ENCODE measurements at places on chromosomes 6 and 20.
A peak's percentile ranks its signal among the peaks of the same experiment; 100 is the strongest.

DNA sequence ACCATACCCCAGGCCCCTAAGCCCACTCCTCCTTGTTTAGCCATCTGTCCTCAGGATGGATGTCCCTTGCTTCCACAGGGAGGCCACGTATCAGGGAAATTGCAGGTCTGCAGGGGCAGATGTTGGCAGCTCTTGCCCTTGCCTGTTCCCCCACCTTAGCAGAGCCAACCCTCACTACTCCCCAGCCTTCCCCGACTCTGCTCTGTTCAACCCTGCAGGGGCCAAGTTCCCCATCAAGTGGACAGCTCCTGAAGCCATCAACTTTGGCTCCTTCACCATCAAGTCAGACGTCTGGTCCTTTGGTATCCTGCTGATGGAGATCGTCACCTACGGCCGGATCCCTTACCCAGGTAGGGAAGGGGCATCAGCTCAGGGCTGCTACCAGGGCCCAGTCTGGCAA, 10.7 kb upstream of the TM9SF4 start:
- no peak for DNase-seq

DNA sequence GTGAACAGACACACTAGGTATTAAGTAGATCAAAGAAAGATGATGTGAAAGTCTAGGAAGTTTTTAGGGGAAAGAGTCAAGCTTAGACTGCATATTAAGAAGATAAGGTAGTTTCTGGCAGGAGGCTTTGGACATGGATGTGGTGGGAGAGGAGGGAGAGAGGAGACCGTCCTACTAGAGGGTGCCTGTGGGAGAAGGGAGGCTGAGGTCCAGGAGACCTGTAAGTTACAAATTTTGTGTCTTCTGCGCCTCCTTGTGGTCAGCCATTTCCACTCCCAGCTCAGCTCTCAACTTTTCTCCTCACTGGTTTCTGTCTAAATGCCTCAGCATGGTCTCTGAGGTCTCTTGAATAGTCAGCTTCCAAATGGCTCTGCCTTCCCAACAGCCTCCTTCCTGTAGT, 193.5 kb downstream of the UNC5CL start:
- DNase-seq: peak; percentile 65

GRCh38 chr6:150146436-150146835, 3.6 kb downstream of the PPP1R14C start:
- DNase-seq: no peak

GRCh38 chr6:140095532-140095931, 721.1 kb upstream of the CITED2 start:
- no peak for DNase-seq

DNA sequence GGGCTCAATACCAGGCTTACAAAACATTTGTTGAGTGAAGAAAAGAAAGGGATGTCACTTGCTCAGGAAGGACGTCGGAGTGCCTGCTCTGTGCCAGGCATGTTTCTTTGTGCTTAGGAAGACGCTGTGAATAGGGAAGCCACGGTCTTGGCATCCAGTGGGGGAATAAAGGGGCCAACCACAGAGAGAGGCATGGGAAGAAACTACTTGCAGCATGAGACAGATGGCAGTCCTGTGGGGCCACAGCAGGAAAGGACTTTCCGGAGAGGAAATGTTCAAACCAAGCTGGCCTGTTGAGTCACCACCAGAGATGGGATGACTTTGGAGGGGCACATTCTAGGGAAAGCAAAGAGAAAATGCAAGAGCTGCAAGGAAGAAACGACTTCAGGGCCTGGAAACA, 173.2 kb downstream of the CDH26 start:
- DNase-seq: no peak

DNA sequence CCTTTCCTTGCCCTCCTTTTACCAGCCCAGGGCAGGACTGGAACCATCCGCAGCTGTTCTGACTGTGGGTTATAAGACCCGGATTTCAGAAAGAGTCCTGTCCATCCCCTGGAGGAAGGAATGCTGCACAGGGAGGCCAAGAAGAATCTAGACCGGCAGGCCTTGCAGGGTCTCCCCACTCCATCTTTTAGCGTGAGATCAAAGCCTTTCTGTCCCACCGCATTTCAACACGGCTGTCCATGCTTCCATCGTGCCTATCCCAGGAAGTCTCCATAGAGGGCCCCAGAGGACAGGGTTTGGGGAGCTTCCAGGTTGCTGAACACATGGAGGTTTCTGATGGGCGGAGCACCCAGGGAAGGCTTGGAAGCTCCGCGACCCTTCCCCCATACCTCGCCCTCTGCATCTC, 79.3 kb upstream of the AGPAT4 start:
- DNase-seq: no peak

DNA sequence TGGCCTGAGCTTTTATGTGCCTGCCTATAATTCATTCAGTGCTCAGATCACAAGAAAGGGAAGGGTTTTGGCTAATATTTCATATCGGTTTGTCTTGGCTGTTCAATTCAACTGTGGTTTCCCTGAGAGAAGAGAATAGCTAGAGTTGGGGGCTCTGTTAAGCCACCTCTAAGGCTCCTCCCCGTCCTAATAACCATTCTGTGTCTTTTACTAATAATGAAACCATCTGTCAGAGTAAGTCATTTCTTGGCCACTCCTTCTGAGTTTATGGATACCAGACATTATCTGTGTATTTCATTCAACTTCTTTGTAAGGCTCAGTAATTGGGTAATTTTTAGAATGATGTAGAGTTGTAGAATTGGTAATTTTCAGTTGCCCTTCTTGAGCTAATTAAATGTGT, 5.2 kb downstream of the STX11 start:
- DNase-seq: no peak

All from retina (tissue), 1 donor.